ENCODE measurements at places on chromosomes 16 and 17. TPM values are rescaled to one million over a fixed set of nuclear protein-coding genes. Genes with fewer than 3 reads are reported as not detected.
A peak's percentile ranks its signal among the peaks of the same experiment; 100 is the strongest.

DNA sequence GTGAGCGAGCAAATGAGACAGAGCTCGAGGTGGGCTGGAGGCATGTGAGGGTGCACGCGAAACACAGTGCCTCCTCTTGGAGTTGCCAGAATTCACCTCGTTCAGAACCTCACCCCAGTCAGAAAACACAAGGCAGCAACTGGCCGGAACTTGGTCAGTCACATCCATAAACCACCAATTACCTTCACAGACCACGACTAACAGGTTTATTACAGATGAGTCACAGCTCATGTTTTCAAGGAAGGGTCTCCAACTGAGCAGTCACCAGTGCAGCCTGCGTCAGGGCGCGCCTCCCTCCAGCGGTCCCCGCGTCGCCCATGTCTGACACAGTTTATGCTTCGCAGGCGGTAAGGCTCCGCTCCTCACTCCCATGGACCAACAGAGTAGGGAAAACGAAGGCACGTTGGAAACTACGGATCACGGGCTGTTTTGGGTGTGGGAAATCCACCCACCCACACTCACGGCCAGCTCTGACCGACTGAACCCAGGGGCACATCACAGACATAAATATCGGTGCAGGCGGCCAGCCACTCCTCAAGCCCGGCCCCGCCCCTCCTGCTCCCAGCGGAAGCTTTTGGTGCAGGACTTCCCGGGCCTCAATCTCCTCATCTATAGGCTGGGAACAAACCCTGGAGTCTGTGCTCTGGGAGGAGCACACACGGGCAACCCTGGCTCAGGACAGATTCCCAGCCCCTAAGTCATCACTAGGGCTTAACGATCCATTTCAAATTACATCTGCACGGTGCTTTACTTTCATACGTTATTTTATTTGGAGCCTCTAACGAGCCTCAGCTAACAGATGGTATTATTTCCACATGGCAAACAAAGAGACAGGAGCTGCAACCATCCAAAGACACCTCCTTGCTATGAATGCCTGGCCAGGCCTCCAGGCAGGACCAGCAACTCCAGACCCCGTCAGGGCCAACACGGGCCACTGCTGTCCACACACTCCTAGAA is 126.3 kb downstream of the ZNF778 start:
- no peak for DNase-seq

- no peak for DNase-seq
Observed at GRCh38 chr17:38569701-38570512, 35.8 kb downstream of the SRCIN1 start.

DNA sequence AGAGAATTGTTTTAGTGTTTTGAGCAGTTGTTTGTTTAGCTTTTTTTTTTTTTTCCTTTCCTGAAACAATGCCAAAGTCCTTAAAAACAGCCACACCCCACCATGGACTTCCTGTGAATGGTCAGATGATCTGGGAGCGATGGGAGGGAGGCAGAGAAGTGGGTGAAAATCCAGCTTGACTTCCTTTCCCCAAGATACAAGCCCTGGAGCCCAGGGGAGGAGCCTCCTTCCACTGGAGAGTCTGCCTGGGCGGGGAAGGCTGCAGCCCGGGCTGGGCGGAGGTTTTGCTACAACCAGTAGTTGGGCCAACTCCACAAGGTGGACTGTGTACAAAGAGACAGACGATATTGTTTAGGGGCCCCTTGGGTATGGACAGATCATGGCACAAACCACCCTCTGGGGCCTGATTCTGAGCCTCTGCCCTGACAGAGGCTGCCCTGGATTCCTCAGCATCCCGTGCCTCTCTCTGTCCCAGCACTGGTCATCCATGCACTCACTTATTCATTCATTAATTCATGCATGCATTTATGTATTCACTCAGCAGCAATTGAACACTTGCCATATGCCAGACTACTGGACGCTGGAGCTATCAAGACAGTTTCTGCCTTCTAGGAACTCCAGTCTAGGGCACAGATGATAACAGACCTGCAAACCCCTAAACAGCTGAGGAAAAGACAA is 29.8 kb downstream of the WSB1 start:
- DNase-seq = peak; percentile 69

Gene CCDC92B
- 0.21 TPM for total RNA-seq

- peak; percentile 24 for DNase-seq
Observed at GRCh38 chr16:74667255-74667700, 601 bp upstream of the RFWD3 start.

DNA sequence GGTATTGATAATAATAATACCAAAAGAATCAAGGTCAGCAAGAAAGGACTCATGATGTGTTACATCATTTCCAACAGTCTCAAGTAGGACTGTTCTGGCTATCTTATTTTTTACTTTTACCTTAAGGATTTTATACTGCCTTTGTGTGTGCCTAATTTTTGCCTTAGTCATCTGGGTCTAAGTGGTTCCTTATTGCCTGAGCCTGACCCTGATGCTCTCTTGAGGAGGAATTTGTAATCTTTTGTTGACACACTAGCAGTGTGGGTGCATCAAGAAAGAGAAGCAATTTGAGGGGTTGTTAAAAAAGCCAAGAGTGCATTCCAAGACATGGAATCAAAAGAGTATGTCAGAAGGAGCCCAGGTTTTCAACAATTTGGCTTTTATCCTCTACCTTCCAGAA is 59.3 kb downstream of the TMEM100 start:
- no peak for DNase-seq

DNA sequence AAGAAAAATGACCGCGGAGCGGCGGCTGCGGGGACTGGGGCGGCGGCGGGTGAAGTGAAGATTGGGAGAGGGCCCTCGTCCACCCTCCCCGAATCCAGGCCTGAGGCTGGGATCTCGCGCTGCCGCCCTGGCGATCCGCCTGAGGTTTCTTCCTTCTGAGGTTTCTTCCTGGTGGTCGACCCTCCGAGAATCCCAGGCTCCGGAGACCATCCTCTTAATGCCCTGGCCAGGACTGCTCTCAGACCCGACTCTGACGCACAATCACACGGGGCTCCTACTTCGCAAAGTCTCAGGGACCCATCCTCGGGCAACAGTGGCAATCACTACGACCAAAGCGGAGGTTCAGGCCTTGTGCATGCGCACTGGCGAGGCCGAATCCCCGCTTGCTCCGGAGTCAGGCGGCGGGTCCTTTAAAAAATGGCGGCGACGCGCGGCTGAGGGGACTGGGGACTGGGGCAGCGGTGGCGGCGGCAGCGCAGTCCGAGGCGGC is 18.0 kb upstream of the KCNJ18 start:
- no peak for DNase-seq

- DNase-seq = no peak
Observed at GRCh38 chr16:12086822-12087221, 110.3 kb downstream of the SNX29 start.

Gene JMJD8
- total RNA-seq = 45.6 TPM

DNA sequence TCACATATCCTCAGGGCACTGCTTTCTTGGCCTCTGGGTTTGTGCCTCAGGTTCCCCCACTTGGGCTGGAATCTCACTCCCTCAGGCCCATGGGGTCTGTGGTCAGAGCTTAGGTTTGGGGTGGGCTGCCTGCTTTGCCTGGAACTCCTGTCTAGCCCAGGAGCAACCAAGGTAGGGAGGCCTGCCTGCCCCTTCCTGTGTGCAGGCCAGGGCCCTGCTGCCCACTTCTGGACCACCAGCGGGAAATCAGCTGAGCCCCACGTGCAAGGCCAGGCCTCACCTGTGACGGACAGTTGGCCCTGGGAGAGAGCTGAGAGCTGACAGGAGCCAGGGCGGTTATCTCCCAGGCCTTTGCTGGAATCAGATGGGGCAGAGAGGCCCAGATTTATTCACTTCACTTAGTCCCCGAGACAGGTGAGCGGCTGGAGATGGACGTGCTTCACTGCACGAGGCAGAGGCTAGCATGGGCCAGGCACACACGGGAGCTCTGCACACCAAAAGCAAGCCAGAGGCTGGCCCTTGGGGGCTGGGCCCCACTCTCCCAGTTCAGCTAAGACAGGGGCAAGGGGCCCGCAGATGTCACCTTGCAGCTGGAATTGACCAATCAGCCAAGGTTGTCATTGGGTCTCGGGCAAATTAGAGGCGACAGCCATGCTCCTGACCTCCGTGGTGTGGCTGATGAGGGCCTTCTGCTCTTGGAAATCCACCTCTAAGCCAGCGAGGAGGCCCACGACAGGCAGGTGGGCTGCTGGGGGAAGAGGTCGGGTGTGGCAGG is 49.9 kb upstream of the DOC2B start:
- no peak for DNase-seq

Gene NKD1
- 13.6 TPM for total RNA-seq

DNA sequence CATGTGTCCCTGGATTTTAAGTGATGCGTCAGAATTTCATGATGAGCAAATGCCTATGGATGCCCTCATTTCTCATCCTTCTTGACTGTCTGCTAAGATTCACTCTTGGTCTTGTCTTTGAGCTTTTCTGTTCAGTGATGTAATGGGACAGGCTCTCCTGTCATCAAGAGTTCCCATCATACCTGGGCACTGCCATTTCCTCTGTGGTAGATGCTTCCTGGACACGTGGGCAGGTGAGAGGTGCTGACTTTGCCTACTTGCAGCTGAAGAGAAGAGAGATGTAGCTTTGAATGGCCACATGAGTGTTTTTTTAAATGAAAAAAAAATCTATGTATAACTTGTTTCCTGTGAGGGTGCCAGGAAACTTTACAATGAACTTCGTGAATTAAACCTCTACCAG is 557.7 kb downstream of the MAF start:
- DNase-seq = no peak

- DNase-seq = no peak
Observed at GRCh38 chr16:88628512-88628974, 9.8 kb upstream of the IL17C start.

DNA sequence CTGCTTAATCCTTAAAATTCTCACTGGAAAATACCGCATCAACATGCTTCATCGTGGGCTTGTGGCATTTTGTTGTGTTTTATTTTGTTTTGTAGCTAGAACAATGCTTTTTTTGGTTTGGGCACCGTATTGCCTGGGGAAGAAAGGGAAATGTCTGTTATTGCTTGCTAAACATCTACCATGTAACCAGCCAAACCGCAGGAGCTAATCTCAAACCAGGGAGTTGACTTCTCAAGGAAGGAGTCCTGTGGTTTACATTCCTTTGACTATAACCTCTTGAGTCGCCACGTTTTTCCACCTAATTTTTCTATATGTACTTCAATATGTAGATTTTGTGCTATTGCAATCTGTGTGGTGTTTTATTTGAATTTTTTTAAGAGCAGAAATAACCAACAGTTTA is 593.5 kb upstream of the SOX9 start:
- no peak for DNase-seq

Gene SLFN14
- not detected for total RNA-seq

DNA sequence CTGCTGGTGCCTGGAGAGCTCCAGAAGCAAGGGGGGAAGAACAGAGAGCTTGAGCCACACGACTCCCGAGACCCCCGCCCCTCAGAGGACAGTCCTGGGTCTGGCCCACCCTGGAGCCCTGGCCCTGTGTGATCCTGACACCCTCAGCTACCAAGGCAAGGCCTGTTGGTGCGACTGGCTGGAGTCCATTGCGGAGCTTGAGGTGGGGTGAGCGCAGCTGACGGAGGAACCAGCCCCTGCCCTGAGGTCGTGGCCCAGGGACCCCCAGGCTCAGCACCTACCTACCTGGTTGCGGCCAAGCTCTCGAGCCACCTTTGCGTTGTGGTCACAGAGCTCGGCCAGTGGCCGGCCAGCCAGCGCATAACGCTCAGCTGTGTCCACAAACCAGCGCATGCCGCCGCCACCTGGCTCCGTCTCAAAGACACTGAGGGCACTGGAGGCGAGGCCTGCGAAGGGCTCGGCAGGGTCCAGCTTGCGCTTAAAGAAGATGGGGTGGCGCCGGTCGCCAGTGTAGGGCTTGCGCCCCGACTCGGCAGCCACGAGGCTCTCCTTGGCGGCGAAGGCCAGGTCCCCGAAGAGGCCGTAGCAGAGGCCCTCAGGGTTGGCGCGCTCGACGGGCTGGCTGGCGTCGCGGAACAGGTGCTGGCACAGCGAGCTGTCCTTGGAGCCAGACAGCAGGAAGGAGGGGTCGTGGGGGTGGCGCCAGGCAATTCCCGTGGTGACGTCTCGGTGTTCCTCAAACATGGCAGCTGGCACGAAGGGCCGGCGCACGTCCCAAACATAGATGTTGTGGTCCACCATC is 2.5 kb upstream of the JMJD8 start:
- DNase-seq = no peak

Gene TERB1
- total RNA-seq = 0.21 TPM

GRCh38 chr16:12794486-12795387 is 8.9 kb downstream of the CPPED1 start:
- DNase-seq = no peak

GRCh38 chr16:46612121-46612520 is 9.1 kb downstream of the SHCBP1 start:
- DNase-seq = no peak

DNA sequence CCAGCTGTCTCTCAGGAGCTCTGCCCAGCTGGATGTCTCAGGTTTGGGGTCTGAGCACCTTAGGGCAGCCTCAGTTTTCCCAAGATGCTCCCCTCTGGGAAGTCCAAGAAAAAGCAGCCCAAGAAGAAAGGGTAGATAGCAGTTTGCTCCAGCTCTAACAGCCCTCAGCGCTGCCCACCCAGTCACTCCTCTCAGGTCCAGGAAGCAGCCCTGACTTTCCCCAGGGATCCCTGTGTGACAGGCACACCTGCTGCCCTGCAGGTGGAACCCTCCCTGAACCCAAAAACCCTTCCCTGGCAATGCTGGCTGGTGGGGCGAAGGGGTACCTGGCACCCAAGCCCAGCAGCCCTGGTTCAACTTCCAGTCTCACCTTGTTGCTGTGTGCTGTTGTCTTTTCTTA is 48.1 kb downstream of the BEAN1 start:
- no peak for DNase-seq

Gene NXPH3
- 11.5 TPM for total RNA-seq

GRCh38 chr16:947255-947921 is 23.4 kb downstream of the LMF1 start:
- no peak for DNase-seq

GRCh38 chr17:47220531-47220999 is 11.4 kb downstream of the MYL4 start:
- DNase-seq = no peak

All from uterus (tissue), 4 donors.